Activated CD4-positive, CD25-positive, alpha-beta regulatory T cell (primary cell): ENCODE measurements at places on chromosomes 5 and 9.

GRCh38 chr9:86991077-86991476, 43.8 kb upstream of the GAS1 start:
- DNase-seq: no peak

DNA sequence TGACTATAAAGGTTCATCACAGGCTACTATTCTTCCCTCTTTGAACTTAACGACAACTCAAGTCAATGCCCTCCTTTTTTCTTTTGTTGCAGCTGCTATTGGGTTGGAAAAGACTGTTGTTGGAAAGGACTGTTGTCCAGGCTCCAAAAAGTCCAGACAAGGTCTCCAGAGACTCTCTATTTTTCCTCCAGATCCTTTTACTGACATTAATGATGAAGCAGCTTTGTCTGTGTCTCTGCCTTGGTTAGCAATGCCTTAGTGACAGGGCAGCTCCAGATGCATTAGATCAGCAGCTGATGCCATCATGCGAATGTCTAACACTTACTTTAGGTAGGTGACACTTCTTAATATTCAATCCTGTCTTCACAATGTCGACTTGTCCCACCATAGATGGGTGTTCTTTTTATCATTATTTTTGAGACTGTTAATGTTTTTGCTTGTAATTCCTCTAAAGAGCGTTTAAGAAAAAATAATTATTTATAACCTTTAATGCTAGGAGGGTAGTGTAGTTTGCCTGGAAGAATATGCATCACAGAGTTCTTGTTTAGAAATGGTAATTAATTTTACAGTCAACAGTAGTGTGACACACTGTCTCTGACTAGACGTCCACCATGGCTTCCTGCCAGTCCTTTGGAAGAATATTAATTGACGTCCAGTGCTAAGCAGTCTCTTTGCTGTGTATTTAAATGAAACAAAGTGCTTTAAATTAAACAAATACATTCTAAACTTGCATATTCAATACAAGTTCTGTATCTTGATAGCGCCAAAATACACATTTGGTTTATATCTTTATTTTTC, 492.2 kb downstream of the NR2F1-AS1 start:
- no peak for DNase-seq

GRCh38 chr9:124251605-124252378, 6.0 kb upstream of the NEK6 start:
- no peak for DNase-seq

GRCh38 chr9:72557549-72557948, 36.1 kb downstream of the TMC1 start:
- DNase-seq: no peak

- DNase-seq: no peak
Observed at GRCh38 chr9:122053567-122054350, 39.3 kb downstream of the TTLL11 start.

GRCh38 chr5:170481849-170482248, 22.0 kb upstream of the KCNIP1 start:
- no peak for DNase-seq

DNA sequence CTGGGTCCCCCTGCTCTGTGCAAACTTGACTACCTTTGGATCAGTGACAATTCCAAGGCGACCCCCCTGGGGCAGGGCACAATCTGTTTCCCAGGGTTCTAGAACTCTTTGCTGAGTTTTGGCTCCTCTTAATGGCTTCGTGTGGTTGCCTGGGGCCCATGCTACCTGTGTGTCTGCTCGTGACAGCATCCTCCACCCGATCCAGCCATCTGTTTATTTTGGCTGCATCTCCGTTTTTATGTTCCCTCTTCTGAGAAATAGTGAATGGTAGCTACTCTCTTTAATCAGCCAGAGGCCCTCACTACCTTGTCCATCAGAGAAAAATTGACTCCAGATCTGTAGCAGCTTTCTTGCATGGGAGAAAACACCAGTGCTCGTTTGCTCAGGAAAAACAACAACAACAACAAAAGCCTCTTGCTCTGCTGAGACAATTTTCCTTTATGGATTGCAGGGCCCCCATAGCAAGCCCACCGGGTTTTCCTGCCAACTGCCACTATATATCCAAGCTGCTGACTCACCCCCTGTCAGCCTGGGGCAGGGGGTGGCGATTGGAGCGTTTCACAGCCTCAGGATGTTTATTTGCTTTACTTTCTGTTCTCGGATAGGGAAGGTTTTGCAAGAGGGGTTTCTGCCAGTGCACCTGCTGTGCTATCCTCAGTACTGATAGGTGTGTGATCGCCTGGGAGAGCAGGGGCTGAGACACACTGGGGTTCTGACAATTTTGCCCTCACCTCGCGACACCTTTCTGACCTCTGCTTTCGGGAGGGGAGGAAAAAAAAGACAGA, 607.8 kb downstream of the BNC2 start:
- no peak for DNase-seq

DNA sequence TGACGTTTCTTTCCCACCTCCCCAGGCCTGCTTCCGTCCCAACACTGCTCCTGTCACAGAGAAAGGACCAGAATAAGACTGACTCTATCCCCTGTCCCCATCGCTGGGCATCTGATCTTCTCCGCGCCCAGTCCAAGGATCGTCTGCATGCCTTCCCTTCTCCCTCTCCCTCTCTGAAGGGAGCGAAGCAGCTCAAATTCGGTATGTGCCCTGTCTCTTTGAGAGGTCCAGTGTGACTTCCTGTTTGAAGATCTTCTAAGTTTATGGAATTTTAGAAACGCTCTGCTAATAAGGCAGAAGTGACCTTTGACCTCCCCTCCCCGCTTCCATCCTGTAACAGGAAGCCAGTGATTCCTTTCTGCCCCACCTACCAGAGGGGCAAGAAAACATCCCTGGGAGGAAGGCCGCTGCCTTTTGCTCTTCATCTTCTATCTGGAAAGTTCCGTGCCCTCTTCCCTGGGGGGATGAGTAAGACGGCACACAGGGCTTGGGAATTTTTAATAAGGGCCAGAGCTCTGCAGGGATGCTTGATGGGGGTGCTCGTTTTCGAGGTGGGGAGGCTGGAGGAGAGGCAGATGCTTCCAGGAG, 40.7 kb upstream of the RNU6ATAC start:
- no peak for DNase-seq

GRCh38 chr9:119094086-119094485, 275.1 kb downstream of the BRINP1 start:
- no peak for DNase-seq

- no peak for DNase-seq
Observed at GRCh38 chr9:124757616-124758015, 13.5 kb downstream of the NR6A1 start.

DNA sequence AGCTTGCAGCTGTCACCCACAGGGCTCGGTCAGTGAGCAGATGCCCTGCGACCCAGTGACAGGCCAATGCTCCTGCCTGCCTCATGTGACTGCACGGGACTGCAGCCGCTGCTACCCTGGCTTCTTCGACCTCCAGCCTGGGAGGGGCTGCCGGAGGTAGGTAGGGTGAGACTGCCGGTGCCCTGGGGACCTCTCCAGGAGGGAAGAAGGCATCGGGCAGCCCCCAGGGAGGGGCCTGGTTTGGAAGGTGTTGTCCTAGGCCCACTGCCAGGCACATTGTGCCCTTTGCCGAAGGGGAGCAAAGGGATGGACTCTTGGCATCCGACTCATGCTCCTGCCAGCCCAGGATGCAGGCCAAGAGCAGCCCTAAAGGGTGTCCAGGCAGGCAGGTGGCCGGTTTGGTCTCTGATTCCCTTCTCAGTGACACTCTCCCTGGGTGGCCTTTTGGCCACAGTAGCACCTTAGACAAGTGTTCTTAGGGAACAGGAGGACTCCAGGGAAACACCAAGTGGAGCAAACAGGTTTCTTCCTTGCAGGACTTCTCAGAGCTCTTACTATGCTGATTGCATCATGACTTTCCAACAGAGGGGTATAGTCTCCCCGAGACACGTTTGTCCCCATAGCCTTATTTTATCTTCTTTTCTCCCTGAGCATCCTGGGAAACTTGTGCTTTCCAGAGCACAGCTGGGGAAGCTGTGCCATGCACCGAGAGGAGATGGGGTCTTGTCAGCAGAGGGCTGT, 28.1 kb upstream of the AIF1L start:
- no peak for DNase-seq

DNA sequence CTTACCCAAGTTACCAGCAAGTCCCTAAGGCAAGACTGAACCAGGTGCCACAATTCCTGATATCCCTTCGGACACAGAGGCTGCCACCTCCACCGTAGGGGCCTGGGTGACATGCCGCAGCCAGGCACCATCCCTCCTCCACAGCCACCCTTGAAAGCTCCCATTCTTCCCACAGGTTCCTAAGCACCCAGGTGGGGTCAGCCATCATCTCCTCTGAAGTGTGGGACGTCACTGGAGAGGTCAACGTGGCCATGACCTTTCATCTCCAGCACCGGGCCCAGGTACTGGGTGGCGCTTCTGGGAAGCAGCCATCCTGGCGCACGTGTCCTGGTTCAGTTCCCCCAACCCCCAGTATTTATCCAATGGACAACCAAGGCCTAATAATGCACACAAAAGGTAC, 8.2 kb downstream of the ADGRD2 start:
- no peak for DNase-seq

DNA sequence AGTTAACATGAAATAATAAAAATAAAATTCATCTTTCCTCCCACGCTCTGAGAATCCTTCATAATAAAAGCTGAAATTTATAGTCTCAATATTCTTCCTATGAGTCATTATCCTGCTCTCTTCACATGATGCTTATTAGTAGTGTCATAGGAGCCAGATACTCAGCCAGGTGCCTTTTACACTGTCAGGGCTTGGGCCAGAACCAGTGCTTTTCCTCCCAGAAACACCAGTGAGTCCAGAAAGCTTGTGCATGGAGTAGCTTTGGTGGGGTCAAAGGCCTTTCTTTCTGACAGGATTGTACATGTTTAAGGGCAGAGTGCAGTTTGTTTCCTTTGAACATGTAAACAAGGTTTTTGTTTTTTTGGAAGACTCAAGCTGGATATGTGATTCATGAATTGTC, 6.8 kb downstream of the LSM11 start:
- no peak for DNase-seq

GRCh38 chr9:110050925-110051355, 157.0 kb downstream of the C9orf152 start:
- no peak for DNase-seq

DNA sequence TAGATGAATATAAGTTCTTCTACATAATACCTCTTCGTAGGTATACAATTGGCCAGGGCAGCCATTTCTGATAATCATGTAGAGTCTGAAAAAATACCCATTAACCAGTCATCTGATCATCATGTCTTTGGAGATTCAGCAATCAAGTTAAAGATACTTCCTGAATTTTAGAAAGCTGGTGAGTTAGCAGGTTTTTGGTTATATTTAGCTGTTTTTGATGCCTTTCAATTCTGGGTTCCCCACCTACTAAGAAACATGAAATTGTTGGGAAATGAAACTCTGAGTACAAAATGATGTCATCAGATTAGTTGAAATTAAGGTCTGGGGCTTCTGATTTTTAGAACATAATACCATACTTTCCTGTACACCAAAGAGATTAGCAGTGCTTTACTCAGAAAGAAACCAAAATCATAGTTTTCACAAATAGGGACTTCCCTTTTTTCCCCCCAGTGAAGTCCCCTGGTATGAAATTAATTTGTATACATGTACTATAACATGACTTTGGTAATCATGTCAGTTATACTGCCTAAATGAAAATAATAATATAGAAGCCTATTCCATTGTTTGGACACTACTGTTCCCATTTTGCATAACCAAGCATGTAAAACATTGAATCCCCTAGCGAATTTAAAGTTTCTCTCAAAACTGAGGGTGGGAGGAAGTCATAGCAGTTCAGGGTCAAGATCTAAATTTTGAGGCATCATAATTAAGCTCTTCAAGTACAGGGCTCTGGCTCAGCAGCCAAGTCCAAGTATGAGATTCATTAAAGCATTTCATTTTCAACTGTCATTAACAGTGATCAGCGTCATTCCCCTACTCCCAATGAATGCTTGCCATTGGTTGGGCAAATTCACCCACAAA, 17.9 kb downstream of the PRLR start:
- DNase-seq: no peak

- no peak for DNase-seq
Observed at GRCh38 chr9:93491593-93492232, 38.3 kb upstream of the FAM120AOS start.

GRCh38 chr5:100726116-100726515, 177.0 kb downstream of the ST8SIA4 start:
- no peak for DNase-seq

- no peak for DNase-seq
Observed at GRCh38 chr9:127334725-127335124, 62.2 kb upstream of the SLC2A8 start.

DNA sequence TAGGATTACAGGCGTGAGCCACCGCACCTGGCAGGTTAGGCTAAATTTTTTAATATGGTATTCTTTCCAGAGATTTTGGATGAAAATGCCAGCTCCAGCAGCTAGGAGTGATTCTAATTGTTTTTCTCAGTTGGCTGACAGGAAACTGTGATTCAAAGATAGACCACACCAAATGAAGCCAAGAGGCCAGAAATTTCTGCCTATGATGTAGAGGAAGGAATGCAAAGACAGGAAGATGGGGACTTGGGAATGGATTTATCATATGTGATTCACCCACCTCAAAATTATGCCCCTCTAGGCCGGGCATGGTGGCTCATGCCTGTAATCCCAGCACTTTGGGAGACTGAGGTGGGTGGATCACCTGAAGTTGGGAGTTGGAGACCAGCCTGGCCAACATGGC, 53.3 kb downstream of the UGCG start:
- no peak for DNase-seq

GRCh38 chr9:98310752-98311392, 55.4 kb upstream of the TBC1D2 start:
- no peak for DNase-seq

DNA sequence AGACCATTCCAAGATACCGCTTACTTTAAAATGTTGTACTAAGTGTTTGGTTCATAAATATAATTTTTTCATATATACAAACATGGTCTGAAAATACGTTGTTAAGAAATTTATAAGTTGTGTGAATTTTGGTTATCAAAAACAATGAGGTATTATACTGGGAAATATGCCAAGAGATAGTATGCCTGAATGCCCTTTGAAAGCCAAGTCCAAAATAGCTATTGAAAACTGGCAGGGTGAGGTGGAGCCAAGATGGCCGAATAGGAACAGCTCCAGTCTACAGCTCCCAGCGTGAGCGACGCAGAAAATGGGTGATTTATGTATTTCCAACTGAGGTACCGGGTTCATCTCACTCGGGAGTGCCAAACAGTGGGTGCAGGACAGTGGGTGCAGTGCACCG, 533.5 kb downstream of the ZNF608 start:
- no peak for DNase-seq

GRCh38 chr5:177361418-177362291, 3.9 kb downstream of the RGS14 start:
- no peak for DNase-seq

- DNase-seq: no peak
Observed at GRCh38 chr5:74288448-74289108, 351.9 kb downstream of the ENC1 start.

GRCh38 chr9:113648586-113648985, 185.1 kb downstream of the RGS3 start:
- DNase-seq: no peak

GRCh38 chr5:41856644-41857491, 13.4 kb downstream of the OXCT1 start:
- DNase-seq: peak; percentile 25
